Activated CD4-positive, alpha-beta T cell treated with anti-CD3 and anti-CD28 coated beads, Interleukin-2, amount 50 U/mL, for 24 hours (primary cell): ENCODE measurements at places on chromosomes 7 and 10.

GRCh38 chr7:68133045-68133444 lies 1136.4 kb downstream of the TYW1 start:
- DNase-seq, result no peak

GRCh38 chr7:116422683-116423082 lies 76.9 kb upstream of the CAV2 start:
- DNase-seq, result no peak

DNA sequence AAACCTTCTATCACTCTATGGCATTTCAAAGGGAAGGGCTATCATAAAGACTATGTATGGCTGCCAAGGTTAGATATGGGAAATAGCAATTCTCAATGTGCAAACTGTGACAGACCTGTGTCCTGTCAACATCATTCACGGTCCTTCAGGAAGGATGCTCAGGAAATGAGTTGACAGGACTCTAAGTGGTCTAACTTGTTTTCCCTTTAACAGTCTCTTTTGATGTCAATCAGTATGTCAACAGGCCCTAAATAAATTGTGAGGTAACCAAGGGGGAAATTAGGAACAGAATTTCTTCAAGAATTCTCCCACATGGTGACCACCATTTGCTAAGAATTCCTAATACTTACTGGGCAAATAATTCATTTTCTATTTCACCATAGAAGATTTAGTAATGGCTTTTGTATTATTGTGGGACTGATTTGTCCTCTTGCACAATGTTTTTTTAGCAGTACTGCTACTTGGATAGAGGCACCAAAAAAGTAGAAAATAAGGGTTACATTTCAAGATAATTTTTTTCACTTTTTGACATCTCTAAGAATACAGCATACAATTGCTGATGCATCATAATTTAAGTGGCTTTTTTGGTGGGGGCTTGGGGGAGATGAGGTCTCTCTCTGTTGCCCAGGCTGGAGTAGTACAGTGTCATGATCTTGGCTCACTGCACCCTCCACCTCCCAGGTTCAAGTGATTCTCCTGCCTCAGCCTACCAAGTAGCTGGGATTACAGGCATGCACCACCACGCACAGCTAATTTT lies 275.8 kb downstream of the CACNA2D1 start:
- no peak for DNase-seq

DNA sequence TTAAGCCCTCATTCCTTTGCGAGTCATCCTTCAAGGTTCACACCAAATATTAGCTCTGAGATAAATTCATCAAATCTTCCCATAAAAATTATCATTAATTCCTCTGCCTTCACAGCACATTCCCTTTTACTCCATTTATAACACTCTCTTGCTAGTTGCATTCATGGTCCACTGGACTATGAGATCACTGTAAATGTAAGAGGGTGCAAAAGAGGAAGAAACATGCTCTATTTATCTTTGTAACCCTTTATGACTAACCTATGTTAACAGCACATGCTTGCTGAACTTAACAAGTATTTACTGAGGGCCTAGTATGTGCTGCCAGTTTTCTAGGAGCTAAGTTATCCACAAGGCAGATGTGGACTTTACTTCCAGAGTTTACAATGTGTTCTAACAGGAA lies 86.7 kb upstream of the TMEM168 start:
- no peak for DNase-seq

DNA sequence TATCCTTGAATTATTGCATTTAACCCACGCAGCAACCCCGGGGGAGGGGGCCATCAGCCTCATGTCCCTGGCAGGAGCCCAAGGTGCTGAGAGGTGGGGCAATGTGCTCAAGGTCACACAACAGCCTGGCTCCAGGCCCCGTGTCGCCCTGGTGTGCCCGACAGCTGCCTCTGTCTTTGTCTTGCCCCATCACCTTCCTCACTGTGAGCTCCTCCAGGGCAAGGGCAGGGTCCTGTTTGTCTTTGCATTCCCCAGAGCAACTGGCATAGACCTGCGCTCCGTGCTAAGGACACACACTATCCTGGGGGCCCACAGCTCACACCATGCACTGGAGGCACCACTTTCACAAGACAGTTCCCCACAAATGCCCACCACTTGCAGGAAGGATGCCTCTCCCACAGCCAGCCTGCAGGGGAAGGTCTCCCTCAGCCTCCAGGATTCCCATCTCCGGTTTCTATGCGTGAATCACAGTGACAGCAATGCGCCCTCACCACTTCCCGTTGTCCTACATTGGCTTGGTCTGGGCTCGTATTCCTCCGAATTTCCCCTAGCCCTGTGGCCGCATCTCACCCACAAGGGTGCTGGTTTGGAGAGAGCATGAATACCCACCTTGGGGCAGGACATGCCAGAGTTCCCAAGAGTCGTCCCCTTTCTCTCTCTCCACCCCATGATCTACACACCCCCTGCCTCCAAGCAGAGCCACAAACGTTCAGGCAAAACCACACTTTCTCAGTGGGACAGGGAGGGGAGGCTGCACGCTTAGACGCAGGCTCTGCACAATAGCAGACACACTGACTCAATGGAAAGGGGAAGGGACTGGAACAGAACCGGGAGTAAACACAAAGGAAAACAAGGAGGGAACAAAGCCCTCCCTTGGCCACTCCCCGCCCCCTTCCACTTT lies 10.3 kb downstream of the ITPRIP start:
- no peak for DNase-seq

GRCh38 chr7:41892356-41893100 lies 189.6 kb upstream of the INHBA start:
- DNase-seq, result no peak

GRCh38 chr7:79741684-79742083 lies 288.2 kb upstream of the MAGI2 start:
- DNase-seq, result no peak

DNA sequence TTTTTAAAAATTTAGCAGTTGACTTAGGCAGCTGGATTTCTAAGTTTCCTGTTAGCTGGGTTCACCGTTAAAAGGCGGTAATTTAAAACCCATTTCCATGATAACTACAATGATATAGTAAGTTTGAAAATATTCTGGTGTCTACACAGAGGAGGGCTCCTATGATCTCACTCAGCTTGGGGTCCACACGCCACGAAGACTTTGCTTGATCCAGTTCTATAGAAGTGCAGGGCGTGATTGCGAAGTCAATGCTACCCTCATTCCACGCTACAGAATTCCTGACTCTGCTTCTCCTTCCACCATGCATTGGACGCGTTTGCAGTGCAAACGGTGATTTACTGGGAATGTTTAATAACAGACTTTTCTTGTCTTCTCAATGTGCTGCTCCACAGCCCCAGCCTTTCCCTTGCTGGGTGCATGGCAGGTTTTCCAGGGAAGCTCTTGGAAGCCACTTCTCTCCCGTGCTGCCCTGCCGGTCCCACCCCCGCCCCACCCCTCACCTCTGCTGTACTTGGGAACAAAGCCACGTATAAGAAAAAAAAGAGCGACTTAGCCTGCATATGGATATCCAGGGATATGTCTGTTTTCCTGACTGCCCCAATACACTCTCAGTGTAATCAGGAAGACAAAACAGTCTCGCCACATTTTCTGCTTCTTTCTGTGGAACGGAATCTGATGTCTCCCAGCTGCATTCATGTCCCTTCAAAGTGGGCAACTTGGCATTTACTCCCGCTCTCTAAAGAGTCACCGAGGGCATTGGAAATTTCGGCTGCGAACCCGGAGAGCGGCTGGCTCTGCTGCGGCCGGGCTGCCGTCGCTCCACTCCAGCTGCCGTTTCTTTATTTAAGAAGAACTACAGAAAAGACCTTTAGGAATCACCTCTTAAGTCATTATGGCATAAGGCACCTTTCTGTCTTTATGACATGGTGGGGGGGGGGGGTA lies 434.4 kb upstream of the MGMT start:
- no peak for DNase-seq

GRCh38 chr7:110375068-110375467 lies 715.9 kb upstream of the LRRN3 start:
- DNase-seq, result no peak

DNA sequence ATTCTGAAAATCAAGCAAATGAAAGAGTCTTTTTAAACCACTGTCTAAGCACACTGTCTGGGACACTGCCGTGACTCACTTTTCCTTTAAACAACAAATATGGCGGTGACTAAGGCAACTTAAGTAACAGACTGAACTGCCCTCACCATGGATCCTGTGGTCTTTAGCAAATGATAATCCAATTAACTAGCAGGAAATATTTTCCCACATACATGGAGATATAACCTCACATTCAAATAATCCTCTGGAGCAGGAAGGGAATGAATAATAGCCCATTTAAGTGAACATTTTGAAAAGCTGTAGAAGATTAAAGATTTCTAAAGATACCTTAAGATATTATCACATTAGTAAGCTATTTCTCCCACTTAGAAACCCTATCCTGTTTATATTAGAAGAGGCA lies 40.3 kb upstream of the LRRC17 start:
- no peak for DNase-seq

- no peak for DNase-seq
These were observed 48.6 kb downstream of the FAM20C start for GRCh38 chr7:240887-241421.

DNA sequence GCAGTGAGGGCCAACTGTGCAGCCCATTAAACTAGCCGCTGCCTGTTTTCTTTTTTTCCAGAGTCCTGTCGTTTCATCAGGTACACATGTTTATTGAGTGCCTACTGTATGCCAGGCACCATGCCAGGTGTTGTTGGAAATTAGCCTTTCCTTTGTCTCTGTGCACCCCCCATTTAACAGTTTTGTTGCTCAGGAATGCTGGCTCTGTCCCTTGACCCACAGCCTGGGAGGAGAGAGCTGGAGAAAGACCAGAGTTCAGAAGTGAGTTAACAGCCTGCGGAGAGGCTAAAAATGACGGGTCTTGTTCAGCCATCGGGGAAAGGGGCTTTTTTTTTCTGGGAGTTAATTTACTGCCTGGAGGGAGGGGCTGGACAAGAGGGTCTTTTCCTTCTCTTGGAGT lies 1.3 kb downstream of the LRMDA start:
- DNase-seq, result no peak

DNA sequence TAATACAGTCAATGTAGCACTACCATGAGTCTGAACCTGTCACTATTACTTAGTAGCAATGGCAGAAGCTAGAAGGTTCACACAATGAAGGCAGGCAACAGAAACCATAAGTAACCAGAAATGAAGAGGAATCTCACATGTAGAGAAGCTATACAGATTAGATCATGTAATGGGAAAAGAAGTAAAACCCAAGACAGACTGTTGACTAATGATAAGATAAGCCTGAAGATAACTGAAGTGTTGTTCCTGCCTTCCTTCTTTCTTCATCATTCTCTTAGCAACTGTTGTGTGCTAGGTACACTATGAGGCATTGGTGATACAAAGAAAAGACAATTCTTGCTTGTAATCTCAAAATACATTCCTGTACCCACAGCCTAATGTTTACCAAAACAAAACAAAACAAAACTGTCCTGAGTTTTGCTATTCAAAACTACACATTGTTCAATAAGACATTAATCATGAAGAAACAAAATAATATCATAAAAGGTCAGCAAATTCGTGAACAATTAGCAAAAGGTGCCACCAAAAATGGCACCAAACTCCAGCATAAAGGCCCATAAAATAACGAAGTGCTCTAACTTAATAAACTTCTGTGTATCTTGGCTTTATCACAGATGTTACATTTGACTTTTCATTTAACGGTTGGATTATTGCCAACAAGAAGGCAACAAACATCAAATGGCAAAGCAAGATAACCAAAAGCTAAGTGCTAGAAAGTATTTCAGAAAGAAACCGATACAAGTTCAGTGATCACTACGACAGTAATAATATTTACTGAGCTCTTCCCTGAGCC lies 27.1 kb downstream of the ZNF800 start:
- no peak for DNase-seq

DNA sequence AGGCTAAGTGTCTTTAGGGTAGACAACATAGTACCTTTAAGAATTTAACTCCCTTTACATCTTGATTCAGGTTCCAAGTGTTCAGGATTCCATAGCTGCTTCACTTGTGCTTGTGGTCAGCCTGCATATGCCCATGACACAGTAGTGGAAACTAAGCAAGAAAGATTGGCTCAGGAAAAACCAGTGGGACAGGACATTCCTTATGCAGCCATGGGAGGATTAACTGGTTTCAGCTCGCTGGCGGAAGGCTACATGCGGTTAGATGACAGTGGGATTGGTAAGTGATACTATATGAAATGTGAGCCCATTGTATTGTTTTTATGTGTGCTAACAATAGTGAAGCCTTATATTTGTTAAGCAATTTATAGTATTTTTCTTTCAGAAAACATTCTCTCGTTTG lies 11.3 kb downstream of the FAM221A start:
- DNase-seq, result no peak

DNA sequence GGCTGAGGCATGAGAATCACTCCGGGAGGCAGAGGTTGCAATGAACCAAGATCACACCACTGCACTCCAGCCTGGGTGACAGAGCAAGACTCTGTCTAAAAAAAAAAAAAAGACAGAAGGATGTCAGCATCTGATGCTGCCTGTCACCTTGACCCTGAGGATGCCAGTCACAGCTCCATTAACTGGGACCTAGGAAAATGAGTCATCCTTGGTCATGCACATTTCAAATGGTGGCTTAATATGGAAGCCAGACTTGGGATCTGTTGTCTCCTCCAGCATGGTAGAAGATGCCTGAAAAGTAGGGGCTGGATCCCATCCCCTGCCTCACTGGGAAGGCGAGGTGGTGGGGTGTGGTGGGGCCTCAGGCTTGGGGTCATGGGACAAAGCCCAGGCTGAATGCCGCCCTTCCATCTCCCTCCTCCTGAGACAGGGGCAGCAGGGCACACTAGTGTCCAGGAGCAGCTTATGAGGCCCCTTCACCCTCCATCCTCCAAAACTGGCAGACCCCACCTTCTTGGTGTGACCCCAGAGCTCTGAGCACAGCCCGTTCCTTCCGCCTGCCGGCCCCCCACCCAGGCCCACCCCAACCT lies 1.3 kb downstream of the NOS3 start:
- no peak for DNase-seq

DNA sequence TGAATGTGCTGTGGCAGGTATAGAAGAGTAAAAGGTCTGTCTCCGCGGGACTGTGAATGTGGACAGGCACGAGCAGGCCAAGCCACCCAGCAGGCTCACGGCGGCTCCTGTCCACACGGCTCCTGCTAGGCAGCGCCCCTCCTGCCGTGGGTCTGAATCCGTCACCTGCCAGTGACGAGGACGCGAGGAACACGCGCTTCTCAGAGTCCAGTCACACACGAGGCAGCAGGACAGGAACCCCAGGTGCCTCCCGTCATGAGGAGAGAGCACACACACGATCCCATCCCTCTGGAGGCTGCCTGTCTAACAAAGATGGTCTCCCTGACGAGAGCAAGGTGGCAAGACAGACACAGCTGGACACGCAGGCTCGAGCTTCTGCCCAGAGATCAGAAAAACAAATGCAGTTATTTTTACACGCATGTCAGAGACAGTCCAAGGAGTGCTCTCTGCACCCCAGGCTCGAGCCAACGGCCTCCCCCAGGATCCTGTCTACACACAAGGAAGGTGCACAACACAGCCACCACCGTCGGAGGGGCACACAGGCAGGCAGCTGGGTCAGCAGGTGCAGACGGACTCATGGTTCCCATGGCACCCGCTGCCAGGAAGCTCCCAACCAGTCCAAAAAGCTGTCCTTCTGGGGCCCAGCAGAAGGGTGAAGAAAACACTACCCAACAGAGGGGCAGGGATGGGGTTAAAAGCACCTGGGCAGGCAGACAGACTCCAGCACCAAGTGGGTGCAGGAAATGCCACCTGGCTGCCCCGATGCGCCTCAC lies 103.2 kb downstream of the MAD1L1 start:
- no peak for DNase-seq
